ENCODE measurements at places on chromosomes 12 and 14.
A peak's percentile ranks its signal among the peaks of the same experiment; 100 is the strongest.

- no peak for DNase-seq
Observed at GRCh38 chr14:75543786-75544185, 21.5 kb downstream of the BATF start.

GRCh38 chr14:61718039-61718438 lies 22.7 kb downstream of the HIF1A start:
- no peak for DNase-seq

- no peak for DNase-seq
Observed at GRCh38 chr12:12265571-12266388, 1.1 kb downstream of the LRP6 start.

DNA sequence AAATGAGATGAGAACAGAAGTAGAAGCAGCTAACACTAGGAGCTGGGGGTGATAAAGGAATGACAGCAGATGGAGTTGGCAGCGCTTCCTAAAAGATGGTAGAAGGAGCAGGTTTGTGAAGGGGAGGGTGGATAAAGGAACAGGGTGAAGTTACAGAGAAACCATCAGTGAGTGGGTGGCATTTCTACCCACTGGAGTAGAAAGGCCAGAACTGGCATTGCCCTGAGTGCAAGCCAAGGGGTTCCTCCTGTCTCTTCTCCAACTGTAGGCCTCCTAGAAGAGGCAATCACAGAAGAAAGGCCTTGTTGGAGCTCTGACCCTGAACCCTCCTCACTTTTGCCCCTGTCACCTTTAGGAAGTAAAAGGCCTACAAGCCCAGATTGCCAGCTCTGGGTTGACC lies 2.2 kb downstream of the KRT18 start:
- no peak for DNase-seq

GRCh38 chr12:81520064-81520945 lies 238.8 kb downstream of the PPFIA2 start:
- no peak for DNase-seq

DNA sequence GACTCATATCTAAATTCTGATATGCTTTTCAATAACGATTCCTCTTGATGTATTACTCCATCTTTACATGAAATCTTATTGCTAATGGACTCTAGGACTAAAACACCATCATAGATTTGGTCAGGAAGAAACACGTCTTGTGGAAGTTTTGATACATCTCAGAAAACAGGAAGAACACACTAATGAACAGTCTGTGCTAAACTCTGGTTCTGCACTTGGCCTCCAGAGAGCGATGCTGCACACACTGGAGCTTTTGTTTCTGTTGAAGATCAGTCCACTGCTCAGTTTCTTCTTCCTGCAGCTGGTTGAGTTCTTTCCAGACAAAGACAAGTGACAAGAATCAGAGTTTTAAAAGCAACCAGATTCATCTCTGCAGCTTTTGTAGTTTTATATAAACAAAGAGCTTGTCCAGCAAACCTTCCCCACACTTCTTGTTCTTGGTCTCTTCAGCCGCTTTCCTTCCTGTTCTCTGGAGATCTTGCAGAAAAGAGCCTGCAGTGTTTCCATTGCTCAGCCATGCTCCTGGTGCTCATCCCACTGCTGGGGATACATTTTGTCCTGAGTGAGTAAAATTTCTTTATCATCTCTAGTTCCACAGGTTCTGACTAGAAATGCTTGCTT lies 229.1 kb upstream of the OR4E1 start:
- no peak for DNase-seq

DNA sequence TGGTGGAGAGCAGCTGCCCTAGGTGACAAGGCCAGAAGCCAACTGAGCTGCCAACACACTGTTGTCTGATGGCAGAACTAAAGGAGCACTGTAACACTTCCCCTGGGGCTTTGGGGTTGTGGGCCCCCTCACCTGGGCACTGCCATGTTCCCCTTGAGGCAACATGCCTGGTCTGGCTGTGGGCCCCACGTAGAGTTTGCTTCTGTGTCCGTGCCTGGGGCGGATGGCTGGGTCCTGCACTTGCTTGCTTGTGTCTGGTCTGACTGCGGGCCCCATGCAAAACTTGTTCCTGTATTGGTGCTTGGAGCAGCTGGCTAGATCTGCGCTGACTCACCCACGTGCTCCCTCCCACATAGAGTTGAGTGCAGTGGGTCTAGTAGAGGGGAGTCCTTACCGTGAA lies 78.4 kb downstream of the MNAT1 start:
- no peak for DNase-seq

DNA sequence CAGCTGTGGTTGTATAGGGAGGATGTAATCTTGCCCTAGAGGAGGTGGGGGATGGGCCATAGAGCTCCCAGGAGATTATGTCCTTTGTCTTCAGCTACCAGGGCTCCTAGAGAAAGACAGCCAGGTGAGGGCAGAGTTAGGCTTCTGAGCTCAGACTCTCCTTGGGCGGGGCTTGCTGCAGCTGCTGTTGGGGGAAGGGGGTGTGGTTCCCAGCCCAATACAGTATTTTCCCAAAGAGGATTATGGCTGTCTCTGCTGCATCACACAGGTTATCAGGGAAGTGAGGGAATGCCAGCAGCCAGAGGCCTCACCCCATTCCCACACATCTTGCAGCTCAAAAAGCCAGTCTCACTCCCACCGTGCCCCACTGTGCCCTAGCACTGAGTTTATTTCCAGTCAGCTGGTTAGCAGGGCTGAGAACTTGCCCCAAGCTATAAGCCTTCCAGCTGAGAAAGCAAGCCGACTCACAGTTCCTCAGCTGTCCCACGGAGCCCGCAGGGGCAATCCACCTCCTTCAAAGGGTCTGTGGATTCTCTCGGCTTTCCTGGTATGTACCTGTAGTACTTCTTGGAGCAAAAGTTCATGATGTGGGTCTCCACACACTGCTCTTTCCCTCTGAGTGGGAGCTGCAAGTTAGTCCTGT lies 217.3 kb upstream of the CPNE8 start:
- DNase-seq, result no peak

DNA sequence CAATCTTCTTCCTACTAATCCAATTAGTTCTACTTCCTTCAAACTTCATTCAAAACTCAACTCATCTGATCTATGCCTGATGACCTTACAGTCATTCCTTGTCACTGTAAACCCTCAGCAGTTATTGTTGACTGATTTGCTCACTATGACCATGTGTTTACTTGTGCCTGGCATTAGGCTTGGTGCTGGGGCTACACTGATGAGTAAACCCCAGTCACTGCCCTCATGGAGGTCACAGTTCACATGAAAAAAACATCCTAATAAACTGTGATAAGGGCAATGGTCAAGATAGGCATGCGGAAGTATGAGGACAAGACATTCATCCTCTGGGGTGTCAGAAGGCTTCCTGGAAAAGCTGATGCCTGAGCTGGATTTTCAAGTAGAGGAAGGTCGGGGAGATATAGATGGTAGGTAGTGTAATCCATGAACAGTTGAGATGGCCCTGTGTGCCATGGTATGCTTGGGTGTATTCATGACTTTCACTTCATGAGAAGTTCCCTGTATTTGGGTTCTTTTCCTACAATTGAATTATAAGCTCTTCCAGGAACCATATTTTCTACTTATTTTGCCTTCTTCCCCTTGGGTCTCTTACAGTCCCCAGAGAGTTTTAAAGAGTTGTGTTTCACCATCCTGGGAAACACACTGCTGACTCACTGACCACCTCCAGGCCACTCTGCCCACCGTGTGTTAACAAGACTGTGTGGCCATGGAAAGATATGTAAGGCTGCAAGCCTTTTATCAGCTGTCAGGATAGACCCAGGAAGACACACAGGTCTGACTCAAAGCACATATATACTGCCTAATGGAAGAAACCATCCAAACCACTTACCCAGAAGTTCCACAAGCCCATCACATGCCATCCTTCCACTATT lies 38.7 kb upstream of the DUSP6 start:
- no peak for DNase-seq

- DNase-seq, result no peak
Observed at GRCh38 chr12:109547286-109547685, 26.0 kb downstream of the MMAB start.

DNA sequence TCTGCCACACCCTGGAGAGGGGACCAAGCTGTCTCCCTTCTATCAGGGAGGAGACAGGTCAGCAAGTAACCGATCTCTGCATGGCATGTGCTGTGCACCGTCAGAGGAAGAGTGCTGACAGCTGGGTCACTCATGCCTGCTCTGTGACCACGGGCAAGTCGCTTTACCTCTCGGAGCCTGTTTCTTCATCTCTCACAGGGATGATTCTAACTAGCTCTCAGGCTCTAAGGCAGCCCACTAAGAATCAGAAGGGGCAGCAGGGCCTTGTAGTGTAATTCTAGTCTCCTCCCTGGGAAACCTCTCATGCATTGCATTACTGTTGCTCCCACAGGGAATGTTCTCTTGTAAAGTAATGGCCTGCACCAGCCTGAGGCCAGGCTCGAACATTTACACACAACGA lies 11.9 kb downstream of the CD9 start:
- DNase-seq, result no peak

GRCh38 chr12:104150416-104150815 lies 12.4 kb upstream of the NFYB start:
- no peak for DNase-seq

GRCh38 chr14:59483363-59483762 lies 845 bp downstream of the L3HYPDH start:
- no peak for DNase-seq

DNA sequence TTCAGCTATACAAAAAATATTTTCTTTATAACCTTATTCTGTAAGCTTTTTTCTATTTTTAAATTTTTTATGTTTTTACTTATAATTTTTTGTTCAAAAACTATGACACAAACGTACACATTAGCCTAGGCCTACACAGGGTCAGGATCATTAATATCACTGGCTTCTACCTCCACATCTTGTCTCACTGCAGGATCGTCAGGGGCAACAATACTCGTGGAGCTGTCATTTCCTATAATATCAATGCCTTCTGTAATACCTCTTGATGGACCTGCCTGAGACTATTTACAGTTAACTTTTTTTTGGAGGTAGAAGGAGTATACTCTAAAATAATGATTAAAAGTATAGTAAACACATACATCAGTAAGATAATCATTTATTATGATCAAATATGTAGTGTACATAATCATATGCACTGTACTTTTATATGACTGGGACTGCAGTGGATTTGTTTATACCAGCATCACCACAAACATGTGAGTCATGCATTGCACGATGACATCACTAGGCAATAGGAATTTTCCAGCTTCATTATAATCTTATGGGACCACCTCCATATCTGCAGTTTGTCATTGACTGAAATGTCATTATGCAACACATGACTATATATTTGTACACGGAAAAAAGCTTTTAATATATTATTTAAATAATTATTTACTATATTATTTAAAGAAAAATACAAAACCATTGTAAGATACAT lies 18.5 kb upstream of the PMCH start:
- DNase-seq, result no peak

GRCh38 chr14:71395151-71395604 lies 487.9 kb downstream of the PCNX1 start:
- DNase-seq, result no peak

- DNase-seq, result no peak
Observed at GRCh38 chr12:126191949-126192348, 1126.7 kb downstream of the AACS start.

DNA sequence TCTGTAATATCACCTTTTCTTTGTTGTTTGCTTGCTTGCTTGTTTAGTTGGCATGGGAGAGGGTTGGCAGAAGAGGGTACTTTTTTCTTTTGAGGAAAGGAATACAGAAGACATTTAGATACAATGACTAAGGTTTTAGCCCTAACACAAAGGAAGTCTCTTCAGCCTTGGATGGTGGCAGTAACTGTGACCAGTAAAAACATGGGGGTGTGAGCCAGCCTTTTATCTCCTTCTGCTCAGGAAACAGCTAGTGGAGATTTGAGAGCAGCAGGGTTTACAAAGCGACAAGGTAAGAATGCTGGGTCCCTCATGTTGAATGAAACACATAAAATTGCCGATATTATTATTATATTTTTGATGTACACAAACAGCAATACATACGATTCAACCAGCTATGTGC lies 40.4 kb downstream of the SLC8A3 start:
- DNase-seq, result no peak

GRCh38 chr12:30930238-30930637 lies 3.7 kb downstream of the TSPAN11 start:
- no peak for DNase-seq

- DNase-seq, result peak; percentile 46
Observed at GRCh38 chr12:32025906-32026305, 66.7 kb downstream of the RESF1 start.

DNA sequence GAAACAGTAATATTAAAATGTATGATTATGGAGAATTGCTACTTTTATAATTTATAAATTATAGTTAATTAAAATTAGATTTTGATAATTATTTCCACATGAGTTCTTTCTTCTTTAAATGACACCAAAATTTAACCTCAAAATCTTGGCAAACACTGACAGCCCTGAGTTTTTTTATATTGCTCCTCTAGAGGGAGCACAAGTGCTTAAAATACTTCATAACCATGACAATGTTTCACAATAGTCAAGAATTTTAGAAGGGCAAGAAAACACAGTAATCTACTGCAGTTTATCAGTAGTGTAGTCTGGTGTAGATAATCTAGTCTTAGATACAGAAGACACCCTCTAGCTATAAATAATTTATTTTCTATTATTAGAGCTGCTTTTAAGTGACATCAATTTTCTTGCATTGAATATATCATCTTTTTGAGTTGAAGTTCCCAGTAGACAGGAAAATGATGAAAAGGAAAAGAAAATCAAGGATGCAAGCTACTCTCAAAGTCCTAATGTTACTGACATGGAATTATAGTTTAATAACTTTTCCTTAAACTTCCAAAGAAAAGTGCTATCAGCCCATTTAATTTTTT lies 14.3 kb upstream of the PTGER2 start:
- peak; percentile 4 for DNase-seq

DNA sequence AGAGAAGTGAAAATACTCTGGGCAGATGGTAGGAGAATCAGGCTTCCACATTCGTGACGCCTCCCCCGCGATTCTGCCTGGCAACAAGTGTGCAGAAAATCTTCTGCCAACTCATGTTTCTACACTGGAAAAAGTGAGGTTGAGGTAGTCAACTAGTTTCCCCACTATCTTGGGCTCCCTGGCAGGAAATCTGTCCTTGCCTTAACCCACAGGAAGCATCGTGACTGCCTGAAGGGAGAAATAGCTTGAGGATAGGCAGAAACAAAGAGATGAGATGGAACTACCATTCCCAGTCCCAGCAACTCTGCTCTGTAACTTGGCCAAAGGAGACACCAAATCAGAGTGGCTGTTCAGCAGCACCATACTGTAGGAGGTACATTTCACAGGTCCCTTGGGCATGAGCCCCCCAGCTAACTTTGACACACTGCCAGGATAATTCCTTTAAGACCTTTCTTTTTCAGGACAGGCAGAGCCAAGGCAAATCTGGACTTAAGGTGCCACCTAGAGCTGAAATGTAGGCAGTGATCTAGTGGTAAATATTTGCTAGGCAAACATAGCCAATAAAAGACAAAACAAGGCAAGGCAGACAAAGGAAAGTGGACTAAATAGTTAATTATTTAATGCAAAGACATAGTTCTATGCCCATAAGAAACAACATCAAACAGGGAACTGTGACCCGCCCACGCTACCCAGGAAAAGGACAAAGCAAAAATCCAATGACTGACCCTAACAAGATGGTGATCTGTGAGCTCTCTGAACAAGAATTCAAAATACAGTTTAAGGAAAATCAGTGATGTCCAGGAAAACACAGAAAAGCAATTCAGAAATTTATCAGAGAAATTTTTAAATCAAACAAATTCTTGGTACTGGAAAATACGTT lies 205.1 kb downstream of the PTPRO start:
- no peak for DNase-seq

- no peak for DNase-seq
Observed at GRCh38 chr12:105705765-105706164, 375.3 kb downstream of the C12orf75 start.

- no peak for DNase-seq
Observed at GRCh38 chr14:95097385-95097784, 59.9 kb downstream of the DICER1 start.

All from GM12864 (cell line).